ENCODE measurements at places on chromosomes 1 and 21.
A peak's percentile ranks its signal among the peaks of the same experiment; 100 is the strongest.

GRCh38 chr1:24107462-24108138 lies 4.3 kb downstream of the MYOM3 start:
- no peak for DNase-seq

DNA sequence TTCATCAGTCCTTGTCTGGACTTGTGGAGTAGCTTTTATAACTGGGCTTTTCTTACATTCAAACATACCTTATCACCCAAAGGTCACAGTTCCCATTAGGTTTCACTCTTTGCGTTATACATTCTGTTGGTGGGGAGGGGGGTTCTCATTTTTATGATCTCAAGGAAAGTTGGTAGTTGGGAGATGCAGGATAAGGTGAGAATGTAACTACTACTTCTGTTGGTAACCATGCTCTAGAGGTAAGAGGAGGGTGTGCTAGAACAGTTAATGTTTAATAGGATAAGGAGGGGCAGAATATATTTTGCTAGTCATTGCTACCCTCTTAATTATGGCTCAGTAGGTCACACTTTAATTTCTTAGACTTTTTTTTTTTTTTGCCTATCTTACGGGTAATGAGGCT lies 10.7 kb downstream of the YBX1 start:
- no peak for DNase-seq

DNA sequence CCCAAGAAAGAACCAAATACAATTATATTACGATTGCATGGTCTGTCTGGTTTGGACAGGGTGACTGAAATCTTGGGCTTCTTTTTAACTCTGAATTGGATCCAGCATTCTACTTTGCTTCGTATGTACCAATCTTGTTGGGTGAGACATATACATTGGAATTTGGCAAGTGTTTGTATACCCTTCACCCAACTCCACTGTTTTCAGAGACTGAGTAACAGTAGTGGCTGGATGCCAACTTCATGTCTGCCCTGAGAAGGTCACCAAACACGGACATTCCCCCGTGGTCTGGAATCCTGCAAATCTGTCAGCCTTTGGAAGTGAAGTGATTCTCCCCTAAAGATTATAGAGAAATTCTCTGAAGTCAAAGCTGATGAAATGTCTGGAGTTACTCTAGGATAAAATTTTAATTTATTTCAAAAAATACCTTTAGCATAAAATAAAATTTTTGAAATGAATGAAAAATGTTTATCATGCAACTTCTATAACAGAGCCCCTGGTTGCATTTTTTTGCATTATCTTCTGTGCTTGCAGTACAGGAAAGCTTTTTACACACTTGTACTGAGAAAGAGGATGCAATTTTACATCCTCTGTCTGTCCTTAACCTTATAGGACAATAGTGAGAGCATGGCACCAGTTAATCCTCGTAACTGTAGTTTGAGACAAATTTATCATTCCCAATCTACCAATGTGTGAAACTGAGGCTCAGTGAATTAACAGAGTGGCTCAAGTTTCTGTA lies 201.8 kb downstream of the DISC1 start:
- no peak for DNase-seq

DNA sequence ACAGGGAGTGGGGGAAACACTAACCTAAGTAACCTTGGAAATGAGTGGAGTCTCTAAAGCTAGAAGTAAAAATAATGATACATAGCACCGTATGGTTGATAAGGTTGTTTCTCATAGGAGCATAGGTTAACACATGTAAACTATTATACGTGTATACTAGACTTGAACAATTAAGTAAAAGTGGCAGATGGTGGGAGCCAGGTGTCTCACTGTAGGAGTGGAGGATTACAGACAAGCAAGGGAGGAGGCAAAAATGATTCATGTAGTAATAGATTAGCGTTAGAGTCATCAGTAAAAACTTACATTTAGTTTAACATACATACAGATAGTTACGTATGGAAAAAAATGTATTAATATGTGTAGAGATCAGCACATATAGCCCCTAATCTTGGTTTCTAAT lies 138.4 kb upstream of the DSCAM start:
- DNase-seq: no peak

DNA sequence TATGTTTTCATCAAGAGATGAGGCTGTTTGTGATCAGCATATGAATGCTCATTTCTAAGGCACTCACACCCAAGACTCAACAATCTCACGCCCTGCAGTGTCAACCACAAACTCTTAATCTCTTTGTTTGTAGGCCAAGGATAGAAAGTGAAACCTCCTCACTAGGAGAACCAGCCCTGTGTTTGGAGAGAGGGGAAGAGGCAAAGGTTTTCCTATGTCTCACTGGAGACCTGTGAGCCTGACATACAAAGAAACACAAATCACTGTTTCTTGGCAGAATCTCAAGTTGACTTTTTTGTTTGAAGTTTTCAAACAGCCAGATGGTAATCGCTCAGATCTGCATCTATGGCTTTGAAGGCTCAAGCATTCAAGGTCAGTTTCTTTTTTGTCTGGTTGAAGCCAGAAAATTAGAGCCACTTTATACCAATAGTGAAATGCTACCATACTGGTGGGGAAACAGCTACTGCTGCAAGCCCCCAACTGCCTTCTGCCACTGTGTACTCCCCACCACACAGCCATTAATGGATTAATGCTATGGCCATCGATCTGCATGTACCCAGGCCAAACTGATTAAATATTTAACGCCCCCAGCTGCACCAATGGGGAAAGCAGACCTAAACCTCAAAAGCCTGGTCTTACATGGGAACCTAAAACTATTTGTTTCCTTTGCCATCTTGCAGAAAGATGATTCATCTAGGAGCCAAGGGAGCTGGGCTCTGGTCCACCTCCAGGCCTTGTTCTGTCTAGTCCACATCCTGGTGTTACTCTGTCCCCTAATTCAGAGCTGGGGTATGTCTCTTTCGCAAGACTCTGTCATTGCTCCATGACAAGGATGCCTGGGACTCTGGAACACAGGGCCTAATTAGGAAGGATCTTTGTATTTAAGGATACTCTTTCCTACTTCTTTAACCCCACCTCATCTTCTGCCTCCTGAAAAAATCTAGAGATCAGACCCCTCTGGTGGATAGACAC lies 16.3 kb downstream of the PDZK1 start:
- DNase-seq: peak; percentile 42

DNA sequence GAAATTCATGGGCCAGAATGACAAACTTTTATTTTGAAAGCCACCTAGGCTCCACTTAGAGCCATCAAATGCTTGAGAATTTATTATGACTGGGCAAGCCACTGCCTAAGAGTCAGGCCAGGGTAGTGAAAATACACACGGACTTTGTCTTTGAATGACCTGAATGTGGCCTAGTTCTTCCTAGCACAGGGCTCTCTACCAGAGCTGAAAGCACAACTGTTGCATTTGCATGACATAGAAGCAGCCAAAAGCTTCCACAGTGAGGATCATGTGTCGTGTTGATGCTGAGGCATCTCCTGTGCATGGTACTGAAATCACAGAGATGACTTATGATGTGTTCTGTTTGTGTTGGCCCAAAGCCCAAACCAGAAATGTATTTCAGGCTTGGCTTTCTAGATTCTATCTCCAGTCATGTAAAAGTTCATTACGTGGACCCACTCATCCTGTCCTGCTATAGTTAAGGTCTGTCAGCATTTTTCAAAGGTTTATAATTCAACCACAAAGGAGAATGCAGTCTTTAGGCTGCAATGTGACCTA lies 164.0 kb upstream of the UBE2U start:
- DNase-seq: no peak

GRCh38 chr1:74474585-74474984 lies 37.8 kb downstream of the LRRC53 start:
- no peak for DNase-seq

DNA sequence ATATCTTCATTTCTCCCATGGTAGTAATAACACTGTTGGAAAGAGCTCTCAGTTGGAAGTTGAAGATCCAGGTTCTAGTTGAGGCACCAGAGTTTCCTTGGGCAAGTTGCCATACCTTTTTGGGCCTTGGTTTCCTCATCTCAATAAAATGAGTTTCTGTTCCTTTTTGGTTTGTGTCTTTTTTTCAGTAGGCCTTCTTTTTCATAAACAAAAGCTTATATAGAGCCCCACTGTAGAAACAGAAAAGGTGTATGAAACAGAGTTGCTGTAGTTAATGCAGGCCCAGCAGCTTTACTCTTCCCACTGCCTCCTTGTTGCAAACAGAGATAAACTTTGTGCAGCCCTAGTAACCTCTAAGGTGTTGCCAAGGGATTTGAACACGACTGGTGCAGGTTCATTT lies 41.7 kb downstream of the WNT4 start:
- no peak for DNase-seq

- DNase-seq: no peak
Measured at GRCh38 chr1:62208970-62209369, 14.3 kb downstream of the L1TD1 start.

DNA sequence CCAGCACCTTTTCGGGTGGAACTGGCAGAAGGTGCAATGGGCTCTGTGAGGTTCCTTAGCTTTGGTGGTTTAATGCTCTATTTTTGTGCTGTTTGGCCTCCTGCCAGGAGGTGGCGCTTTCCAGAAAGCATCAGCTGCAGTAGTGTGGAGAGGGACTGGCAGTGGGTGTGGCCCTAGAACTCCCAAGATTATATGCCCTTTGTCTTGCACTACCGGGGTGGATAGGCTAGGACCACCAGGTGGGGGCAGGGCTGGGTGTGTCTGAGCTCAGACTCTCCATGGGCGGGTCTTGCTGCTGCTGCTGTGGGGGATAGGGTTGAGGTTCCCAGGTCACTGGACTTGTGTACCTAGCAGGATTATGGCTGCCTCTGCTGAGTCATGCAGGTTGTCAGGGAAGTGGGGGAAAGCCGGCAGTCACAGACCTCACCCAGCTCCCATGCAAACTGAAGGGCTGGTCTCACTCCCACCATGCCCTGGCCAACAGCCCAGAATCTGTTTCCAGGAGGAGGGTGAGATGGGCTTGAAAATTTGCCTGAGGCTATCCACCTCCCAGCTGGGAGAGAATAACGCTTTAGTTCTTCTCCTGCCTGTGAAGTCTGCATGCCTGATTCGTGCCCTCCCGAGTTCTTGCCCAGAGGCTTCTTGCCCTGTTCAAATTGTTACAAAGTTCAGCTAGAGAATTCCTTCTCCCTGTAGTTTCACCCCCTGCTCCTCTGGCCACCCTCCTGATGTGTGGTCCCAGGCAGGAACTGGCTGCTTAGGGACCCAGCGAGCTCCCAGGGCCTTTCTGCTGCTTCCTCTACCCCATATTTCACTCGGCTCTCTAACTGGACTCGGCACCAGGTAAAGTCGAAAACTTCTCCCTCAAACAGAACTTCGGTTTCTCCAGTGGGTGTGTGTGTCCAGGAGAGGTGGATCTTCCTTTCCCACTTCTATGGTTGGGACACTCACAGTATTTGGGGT lies 76.5 kb upstream of the BTG3 start:
- peak; percentile 19 for DNase-seq

DNA sequence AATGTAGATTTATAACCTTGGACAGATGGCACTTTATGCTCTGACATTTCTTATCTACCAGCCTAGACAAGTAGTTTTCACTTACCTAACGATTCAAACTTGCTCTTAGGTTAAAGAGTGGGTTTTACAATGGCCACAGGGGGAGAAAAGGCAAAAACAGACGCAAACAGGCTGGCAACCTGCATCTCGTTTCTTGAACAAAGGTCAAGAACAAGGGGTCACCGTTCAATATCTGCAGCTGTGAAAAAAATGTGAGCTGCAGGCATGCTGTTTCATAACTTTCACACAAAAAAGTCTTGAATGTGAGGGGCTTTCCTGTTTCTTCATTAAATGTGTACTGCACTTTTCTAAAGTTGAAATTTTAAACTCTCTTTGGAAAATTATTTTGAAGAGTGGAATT lies 49.4 kb downstream of the SYDE2 start:
- no peak for DNase-seq

- DNase-seq: no peak
Measured at GRCh38 chr1:99270646-99271045, 6.4 kb downstream of the PLPPR4 start.

- no peak for DNase-seq
Measured at GRCh38 chr1:86616871-86617270, 70.0 kb downstream of the CLCA4 start.

DNA sequence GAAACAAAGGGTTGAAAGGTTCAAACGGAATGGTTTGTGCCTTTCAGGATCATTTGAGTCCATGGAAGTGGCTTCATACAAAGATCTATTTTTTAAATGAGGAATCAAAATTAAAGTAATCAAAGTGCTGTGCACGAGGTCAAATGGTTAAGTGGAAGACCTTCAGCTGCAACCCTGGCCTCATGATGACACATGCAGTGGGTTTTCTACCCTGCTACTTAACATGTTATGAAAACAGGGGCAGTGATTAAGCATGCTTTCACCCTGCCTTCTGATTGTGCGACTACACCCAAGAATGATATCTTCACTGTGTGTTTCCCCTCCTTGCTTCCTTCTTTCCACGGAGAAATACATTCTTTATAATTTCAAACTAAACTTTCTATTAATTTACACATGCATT lies 604.2 kb downstream of the LRRIQ3 start:
- no peak for DNase-seq

DNA sequence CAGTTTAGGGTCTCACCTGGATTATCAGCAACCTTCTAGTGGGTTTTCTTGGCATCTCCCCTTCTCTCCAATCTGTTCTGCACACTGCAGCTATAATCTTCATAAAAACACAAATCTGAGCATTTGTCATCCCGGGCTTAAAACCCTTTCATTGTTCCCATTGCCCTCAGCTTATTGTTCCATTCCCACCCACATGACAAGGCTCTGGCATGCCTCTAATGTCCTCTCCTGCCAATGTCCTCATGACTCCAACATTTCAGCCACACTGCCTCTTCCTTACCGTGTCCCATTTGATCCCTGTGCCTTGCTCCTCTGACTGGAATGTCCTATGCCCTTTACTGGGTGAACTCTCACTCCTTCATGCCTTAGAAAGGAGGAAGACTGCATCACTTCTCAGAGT lies 7.5 kb upstream of the DPH2 start:
- DNase-seq: no peak

GRCh38 chr1:165647970-165648369 lies 16.9 kb downstream of the MGST3 start:
- DNase-seq: no peak

- no peak for DNase-seq
Measured at GRCh38 chr1:112396653-112397471, 848 bp downstream of the CTTNBP2NL start.

DNA sequence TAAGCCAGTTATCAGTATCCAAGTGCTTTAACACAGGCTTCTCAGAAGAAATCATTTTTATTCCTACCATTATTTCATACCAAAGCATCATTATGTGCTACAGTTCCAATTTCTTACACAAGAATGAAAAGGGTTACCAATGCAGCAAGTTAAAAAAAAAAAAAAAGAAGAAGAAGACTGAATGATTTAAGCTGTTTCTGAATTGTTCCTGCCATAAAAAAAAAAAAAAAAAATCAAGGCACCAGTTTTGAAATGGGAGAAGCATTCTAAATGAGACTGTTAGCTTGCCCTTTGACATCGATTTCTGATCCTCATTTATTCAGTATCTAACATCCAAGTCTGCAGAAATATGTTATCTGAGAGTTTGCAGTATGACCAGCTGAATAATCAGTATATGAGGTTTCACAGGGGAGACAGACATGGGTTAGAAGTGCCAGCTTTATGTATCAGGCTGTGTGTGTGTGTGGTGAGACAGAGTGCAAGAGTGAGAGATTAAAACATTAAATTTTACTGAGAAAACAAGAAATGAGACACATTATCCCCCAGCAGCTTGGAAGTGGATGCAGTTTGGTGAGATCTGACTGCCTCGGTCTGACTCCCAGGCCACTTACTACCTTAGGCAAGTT lies 105.8 kb downstream of the COLGALT2 start:
- no peak for DNase-seq

GRCh38 chr1:244197851-244198375 lies 146.8 kb downstream of the ZBTB18 start:
- no peak for DNase-seq

- no peak for DNase-seq
Measured at GRCh38 chr21:46099476-46099875, 1.6 kb downstream of the COL6A2 start.

GRCh38 chr1:32887623-32888022 lies 1.3 kb downstream of the HPCA start:
- DNase-seq: no peak
